ENCODE measurements at places on chromosomes 2 and 18. TPM values are rescaled to one million over a fixed set of nuclear protein-coding genes. Genes with fewer than 3 reads are reported as not detected.

Gene SERPINB13
- total RNA-seq, result not detected

Gene LRP2
- total RNA-seq, result 0.24 TPM

Gene LINC00305
- not detected for total RNA-seq

Gene KLHL30
- total RNA-seq, result 0.04 TPM

Gene POU3F3
- not detected for total RNA-seq

Gene UPP2
- not detected for total RNA-seq

Gene MGAT4A
- 2.5 TPM for total RNA-seq

Gene HRH4
- not detected for total RNA-seq

Gene ITGB6
- 0.11 TPM for total RNA-seq

Gene POMC
- not detected for total RNA-seq

Gene TUBB8B
- total RNA-seq, result not detected

Gene SCYGR4
- total RNA-seq, result not detected

Gene PROM2
- total RNA-seq, result 0.15 TPM

Gene NEU2
- not detected for total RNA-seq

Gene CRACDL
- total RNA-seq, result 0.37 TPM

Gene ELOA2
- total RNA-seq, result not detected

Gene TSGA10
- total RNA-seq, result 1.8 TPM

Gene LCT
- total RNA-seq, result 0.08 TPM

Gene GPR45
- not detected for total RNA-seq

Gene RAB31
- total RNA-seq, result 5.0 TPM

Gene COL6A3
- total RNA-seq, result 7.3 TPM

Gene MC2R
- not detected for total RNA-seq

Gene PLB1
- 0.58 TPM for total RNA-seq

Gene ESPNL
- 0.41 TPM for total RNA-seq

Gene AFF3
- total RNA-seq, result 2.0 TPM

Gene CYP27A1
- 5.1 TPM for total RNA-seq

Gene MEP1B
- not detected for total RNA-seq

Gene CEP68
- total RNA-seq, result 6.9 TPM

Gene NMS
- total RNA-seq, result not detected

Gene ABCG5
- total RNA-seq, result not detected
